ENCODE measurements at places on chromosomes 1 and 21.
A peak's percentile ranks its signal among the peaks of the same experiment; 100 is the strongest.

GRCh38 chr1:84225646-84226045, 75.9 kb upstream of the SAMD13 start:
- no peak for DNase-seq

GRCh38 chr1:242738702-242739645, 214.5 kb upstream of the PLD5 start:
- no peak for DNase-seq

GRCh38 chr1:150152772-150153456, 3.2 kb downstream of the PLEKHO1 start:
- DNase-seq: peak; percentile 88

DNA sequence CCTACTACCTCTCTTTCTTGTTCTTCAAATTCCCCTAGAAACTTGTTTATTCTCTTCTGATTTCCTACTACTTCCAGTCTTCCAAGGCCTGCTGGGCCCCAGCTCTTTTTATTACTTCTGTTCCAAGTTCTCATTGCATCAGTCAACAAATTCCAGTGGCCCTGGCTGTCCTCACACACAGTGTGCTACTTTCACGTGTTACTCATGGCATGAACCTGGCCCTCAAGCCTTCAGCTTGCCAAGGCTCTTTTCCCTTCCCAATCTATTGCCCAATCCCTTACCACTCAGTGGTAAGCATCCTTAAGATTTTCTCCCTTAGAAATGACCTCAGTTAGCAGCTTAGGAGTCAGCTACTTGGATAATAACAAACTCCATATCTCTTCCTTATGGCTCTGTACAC, 613.5 kb downstream of the LMO4 start:
- DNase-seq: peak; percentile 35

DNA sequence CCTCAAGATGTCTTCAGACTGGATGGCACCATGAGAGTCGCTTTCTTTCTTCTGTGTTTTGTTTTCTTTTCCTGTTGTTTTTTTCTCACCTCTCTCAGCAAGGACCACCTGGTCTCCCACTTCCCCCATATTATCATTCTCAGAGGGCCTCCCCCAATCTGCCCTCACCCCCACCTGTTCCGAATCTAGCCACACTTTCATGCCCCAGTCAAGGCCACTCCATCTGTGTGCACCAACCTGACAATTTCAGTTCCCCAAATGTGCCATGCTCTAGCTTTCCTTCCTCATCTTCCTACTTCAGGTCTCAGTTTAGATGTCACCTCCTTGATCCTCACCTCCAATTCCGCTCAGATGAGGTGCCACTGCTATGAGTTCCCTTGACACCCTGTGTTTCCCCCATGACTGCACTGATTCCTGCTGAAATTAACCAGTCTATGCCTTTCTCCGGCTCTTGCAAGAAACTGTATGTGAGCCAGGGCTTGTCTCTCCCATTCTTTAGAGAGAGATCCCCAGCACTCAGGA, 146.2 kb downstream of the PLPP3 start:
- no peak for DNase-seq

DNA sequence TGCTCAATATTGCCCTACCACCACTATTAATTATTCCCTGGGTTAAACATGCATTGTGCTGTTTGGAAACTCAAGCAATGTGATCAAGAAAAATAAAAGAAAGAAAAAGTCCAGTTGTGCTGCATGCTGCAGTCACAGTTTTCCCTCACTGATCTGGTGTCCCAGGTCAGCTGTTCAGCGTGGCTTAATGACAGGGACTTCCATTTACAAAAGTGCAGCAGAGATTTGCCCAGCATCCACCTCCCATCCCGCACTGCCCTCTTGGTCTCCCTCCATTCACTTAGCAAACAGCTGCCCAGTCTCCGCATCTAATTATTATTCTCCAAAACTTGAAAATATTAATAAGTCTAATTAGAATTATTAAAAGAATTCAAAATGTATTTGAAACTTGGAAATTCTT, 2.0 kb upstream of the OR2T4 start:
- DNase-seq: no peak

DNA sequence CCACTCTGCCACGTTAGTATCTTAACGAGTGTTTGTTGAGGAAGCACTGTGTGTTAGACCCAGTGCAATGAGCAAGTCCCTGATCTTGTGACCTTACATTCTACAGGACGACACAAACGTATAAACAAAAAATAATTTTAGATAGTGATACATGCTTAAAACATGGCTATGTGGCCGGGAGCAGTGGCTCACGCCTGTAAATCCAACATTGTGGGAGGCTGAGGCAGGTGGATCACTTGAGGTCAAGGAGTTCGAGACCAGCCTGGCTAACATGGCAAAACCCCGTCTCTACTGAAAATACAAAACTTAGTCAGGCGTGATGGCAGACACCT, 19.6 kb downstream of the MTX1 start:
- DNase-seq: no peak

- DNase-seq: no peak
Observed at GRCh38 chr1:228323401-228323800, 83.2 kb downstream of the TRIM11 start.

DNA sequence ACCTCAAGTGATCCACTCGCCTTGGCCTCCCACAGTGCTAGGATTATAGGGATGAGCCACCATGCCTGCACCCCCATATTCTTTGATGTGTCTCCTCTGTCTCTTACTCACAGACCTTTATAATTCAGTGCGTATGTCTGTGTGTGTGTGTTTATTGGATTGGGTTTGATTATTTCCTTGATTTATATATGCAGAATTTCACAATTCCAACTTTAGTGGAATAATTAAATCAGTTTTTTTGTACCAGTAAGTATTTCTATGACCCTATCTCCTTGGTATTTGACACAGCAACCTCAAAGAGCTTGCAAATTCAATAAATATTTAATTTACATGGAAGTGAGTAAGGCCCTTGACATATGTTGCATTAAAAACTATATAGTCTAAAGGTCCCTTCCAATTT, 333.9 kb upstream of the ADAMTS5 start:
- peak; percentile 82 for DNase-seq

DNA sequence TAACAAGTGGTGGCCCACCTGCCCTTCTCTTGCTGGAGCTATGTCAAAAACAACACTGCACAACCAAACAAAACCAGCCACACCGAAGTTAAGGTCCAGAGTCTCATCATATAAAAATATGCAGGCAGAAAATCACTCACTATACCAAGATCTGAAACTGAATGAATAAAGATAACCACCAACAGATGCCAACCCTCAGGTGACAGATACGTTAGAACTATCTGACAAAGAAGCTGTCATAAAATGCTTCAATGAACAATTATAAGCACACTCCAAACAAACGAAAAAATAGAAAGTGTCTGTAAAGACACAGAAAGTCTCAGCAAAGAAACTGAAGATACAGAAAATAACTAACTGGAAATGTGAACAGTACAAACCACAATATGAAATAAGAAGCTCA, 14.0 kb downstream of the ZNF496 start:
- no peak for DNase-seq

GRCh38 chr1:63804829-63805484, 31.1 kb downstream of the ROR1 start:
- DNase-seq: no peak

DNA sequence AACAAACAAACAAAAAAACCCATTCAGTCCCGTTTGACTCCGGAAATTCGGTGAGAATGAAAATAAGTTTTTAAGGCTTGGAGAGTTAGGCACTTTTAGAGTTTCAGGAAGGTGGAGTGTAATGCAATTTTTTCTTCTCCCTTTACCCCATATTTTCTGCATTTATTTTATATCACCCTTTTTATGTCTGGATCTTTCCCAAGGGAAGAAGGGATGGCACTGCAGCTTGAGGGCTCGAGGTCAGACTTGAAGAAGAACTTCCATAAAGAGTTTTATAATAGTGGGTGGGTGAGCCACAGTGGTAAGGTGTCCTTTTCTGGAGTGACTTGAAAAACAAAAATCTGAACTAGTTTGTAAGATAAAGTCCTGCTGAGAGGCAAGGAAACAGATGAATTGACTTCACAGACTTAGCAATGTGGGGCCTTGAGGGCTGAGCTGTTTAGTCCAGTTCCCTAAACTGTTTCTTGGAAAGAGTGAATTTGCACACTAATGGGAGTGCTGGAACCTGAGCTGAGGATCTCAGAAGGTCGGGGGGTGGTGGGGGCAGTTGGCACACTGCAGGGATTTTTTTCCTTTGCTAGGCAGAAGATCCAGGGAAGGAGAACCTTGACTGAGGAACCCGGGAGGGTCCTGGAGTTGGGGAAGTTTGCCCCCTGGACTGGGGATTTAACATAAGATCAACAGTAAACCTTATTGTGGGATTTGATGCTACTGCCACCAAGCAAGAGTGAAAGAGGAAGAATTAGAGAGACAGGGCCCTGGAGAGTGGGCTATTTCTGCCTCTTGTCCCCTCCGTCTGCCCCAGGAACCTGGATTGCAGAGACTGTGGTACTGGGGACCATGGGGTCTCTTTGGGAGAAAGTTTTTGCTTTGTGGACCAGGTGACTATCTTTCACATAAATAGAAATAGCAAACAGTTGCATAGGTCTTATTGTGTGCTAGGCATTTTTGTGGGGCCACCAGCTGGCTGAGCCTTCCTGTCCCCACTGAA, 1.8 kb upstream of the MEX3A start:
- no peak for DNase-seq

DNA sequence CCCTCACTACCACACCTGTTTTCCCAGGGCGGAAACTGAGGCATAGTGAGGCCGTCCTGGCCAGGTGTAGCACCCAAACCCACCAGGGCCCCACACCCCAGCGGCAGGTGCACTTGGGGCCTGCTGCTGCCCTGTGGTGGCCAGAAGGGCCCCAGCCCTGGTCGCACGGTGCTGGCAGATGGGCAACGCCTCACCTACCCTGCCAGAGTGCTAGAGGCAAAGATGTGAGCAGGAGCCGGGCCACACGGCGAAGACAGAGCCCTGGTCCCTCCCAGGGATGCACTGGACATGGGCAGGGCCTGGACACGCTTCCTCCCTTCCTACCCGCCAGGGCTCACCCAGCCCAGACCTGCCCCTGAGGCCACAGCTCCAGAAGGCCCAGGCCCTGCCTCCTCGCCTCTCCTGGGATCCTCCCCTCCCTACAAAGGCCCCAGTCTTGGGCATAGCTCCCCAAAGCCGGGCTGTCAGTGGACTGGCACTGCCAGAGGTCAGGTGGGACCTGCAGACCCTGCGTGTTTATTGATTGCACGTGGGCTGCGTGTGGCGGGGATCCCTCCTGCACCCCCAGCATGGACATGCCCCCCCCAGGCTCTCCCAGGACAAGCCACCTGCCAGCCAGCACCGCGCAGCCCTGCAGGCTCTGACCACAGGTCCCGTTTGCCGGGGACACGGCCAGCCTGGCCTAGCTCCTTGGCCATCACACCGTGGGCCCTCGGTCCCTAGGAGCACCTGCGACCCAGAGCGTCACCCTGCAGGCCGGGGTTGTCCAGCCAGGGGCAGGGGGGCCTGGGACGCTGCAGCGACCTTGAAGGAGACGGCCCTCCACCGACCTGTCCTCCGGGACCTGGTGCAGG, 44.1 kb downstream of the MEGF6 start:
- DNase-seq: no peak

DNA sequence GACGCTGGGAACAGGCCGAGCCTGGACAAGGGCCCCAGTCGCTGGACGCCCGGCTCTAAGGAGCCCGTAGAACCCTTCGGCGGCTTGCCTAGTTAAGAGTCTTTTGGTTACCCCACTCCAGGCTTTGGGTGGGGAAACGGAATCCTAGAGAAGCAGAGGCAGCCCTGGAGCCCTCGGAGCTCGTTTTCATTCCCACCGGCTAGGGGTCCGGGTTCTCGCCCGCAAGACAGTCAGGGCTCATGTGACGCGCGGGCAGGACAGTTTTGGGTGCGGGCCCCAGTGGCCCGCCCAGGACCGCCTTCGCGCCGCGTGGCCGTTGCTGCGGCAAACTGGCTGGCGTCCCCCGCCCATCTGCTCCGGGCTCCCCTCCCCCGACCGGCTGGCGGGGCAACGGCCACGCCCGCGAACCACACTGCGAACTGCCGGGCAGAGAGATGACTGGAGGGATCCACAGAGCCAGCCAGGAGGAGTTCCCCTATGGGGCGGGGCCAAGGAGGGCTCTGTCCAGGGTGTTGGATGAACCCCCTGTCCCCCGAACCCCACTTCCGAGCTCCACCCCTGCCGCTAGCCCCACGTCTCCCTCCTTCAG, 829 bp upstream of the HES2 start:
- no peak for DNase-seq

GRCh38 chr1:155000411-155000725, 2.2 kb upstream of the ZBTB7B start:
- no peak for DNase-seq

DNA sequence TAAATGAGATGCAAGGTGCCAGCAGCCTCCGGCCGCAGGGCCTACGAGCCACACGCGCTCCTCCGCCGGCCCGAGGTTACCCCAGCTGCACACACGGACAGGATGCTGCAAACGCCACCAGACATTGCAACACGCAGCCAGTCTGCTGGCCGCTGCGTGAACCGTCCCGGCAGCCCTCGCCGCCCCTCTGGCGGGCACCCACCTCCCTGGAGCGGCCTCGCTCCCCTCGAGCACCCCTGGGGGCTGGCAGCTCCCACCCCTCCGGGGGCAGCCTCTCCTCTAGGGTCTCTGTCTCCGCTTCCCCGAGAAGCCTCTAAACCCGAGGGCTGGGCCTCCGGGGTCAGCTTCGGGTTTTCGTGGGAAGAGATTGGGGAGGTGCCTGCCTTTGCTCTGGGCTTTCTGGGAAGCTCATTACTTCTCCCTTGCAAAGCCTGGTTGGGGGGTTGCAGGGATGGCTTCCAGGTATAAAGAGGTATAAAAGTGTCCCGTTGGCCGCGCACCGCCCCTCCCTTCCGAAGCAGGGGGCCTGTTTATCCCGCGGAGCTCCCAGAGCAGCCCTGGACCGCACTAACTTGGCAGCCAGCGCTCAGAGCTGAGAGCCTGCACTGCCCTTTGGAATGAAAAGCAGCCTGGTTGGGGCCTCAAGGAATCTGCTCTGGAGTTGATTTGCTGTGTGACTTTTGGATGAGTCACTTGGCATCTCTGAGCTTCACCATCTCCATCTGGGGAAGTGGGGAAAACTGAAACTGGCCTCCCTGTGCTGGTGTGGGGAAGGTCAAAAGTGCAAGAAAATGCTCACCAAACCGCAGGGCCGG, 21.8 kb downstream of the DHRS3 start:
- DNase-seq: peak; percentile 98

DNA sequence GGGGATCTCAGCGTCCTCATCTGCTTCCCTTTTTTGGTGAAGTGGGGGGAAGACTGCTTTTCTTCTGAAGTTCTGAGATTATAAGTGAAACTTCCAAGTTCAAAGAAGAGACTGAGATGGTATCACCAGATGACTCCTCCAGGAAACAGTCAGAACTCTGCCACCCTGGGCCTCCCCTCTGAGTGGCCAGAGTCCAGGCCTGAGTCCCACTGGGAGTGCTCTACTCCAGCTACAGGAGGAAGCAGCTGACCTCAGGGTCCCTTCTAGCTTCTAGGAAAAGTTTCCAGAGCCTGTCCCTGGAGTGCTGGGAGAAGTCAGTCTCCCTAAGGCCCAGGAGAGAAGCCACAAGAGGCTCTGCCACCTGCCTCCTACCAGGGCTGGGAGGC, 104.7 kb downstream of the CASZ1 start:
- no peak for DNase-seq

DNA sequence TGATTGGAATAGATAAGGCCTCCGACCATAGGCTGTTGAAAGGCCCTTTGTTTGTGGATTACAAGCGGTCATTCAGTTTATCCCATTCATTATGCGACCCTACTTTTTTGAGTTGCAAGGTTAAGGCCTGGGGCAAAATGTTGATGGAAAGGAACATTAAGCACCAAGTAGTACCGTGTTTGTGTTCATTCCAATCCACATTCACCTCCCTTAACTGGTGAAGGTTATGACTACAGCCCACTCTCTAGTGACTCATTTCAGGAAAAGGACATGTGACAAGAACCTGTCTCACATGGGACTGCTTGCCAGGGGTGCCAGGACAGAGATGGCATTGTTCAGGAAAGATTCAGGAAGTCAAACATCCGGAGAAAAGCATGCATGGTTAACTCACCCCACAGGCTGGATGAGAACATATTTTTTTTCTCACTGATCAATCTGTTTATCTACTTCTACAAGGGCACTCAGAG, 81.6 kb downstream of the CD58 start:
- DNase-seq: no peak

All from fibroblast of mammary gland (primary cell).